Glomerular endothelial cell (primary cell): ENCODE measurements at places on chromosomes 12 and 14. TPM values are rescaled to one million over a fixed set of nuclear protein-coding genes. Genes with fewer than 3 reads are reported as not detected.

GRCh38 chr12:121181181-121181580 lies 28.7 kb upstream of the P2RX4 start:
- DNase-seq: no peak

GRCh38 chr12:13046964-13047363 lies 2.8 kb downstream of the FAM234B start:
- DNase-seq: no peak

- no peak for DNase-seq
Measured at GRCh38 chr12:132698341-132698740, 11.0 kb downstream of the PXMP2 start.

- DNase-seq: no peak
Measured at GRCh38 chr14:77260631-77261030, 10.4 kb downstream of the NGB start.

- DNase-seq: no peak
Measured at GRCh38 chr12:121810833-121811433, 7.1 kb downstream of the SETD1B start.

GRCh38 chr14:61480704-61481285 lies 159.4 kb downstream of the PRKCH start:
- no peak for DNase-seq

DNA sequence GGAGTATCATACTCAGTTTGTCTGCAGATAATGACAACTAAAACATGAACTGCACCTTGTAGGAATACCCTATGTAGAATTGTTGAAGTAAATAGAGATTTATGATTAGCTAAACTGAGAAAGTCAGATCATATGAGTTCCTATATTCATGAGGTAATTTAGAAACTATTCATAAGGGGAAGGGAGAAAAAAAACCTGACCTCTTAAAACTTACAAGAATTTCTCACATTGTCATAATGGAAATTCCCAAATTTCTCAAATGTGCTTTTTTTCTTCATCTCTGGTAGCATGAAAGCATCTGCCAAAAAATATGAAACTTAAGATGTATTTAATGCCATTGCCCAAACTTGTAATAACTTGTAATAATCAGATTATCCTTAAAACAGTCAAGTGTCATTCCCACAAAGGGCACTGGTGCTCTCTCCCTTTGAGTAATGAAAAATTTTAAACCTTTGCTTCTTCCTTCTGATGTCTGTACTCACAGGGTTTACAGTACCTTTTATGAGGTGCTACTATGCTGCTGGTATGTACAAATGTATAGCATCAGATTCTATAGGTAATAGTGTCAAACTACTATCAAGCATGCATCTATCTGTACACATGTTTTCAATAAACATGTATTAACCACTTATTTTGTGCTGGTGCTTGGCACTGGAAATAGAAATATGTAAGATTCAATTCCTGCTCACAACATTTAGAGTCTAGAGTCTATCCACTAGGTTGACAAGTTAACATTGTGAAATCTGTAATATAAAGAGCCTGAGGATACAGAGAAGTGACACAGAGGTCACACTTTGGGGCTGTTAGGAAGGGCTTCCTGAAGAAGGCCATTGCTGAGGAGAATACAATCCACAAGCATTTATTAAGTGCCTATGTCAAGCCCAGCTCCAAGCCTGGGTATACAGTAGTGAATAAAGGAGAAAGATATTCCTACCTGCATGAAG lies 17.4 kb upstream of the DRAM1 start:
- DNase-seq: no peak

The CCDC177 gene
- total RNA-seq: not detected in 2 replicates

DNA sequence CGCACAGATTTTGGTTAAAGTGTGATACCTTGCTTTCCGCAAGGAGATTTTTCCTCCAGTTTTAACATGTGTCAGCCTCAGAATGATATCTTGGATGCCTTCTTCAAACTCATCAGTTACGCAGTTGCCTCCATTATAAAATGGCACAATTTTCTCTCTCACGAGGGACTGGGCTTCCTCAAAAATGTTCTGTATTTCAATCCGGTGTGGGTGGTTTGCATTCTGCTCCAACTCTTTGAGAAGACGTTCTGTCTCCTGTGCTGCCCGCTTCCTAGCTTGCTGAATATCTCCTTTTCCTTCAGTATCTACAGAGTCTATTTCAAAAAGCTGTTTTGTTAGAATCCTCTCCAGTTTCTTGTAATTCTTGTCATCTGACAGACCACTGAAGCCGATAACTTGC lies 1.8 kb downstream of the BAG5 start:
- DNase-seq: no peak

The TRHDE gene
- 1.5 and 2.9 TPM in 2 replicates for total RNA-seq

DNA sequence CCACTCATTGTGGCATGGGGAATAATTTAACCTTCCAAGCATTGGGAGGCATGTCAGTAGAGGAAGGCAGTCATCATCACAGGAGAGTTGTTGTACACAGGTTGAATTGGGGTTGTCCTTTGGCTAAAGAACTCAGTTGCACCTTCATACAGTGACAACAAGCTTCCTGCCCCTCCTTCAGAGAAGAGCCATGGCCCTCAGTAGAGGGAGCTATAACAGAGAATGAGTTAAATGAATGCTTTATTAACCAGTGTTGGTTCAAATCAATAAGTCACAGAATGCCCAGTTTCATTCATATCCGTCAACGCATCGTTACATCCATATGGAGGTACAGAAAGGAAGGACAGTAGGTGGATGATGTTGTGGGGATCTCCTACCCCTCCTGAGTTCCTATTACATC lies 4.8 kb downstream of the IFNG-AS1 start:
- no peak for DNase-seq

The ESPL1 gene
- total RNA-seq: 2.6 and 4.8 TPM in 2 replicates

DNA sequence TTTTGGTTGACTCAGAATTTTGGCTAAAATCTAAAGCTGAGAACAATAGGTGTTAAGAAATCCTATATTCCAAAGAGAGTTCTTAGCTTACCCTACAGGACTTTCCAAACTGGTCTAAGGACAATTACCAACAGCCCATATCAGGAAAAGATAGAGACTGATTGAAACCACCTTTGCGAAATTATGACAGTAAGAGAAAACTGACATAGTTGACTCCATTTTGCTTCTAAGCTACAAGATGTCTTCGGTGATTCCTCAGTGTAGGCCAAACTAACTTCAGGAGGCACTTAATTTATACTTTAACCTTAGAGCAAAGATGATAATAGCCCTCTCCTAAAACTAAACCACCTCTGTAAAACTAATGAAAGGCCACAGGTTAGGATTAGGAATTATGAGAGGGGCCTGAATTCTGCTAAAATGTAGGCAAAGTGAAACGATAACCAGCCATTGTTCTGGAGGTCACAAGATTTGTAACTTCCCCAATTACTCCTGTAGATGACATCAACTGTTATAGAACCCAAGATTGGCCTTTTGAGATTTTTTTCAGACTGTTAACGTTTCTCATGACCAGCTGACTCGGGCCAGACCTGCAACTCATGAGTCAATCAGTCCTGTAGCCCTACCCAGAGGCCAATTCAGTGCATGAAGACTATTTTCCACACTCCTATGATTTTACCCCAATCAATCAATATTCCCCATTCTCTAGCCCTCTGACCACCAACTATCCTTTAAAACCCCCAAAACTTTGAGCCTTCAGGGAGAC lies 43.0 kb downstream of the KLRG1 start:
- DNase-seq: no peak

DNA sequence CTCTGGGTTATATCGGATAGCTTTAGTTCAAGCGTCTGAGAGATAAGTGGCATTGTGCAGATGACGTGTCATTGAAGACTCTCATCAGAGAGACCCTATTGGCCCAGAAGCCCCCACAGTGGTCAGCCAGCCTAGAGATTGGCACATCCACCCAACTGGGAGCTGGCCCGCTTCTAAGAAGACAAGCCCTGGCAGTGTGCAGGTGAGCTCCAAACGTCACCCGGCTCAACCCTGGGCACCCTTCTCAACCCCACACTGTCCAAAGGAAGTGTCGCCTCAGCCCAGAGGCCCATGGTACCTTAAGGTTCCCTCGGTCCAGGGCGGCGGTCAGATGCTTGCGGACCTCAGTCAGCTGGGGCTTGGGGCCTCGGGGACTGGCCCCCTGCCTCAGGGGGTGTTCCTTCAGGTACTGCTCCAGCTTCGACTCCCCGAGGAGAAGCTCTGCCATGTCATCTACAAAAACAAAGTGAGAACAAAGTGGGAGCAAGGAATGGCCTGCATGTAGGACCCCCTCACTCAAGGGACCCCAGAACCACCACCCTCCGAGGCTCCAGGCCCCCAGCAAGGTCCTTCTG lies 30.3 kb downstream of the TTC7B start:
- DNase-seq: no peak

The RILPL2 gene
- 3.3 and 3.7 TPM in 2 replicates for total RNA-seq

The WSCD2 gene
- not detected in 2 replicates for total RNA-seq

DNA sequence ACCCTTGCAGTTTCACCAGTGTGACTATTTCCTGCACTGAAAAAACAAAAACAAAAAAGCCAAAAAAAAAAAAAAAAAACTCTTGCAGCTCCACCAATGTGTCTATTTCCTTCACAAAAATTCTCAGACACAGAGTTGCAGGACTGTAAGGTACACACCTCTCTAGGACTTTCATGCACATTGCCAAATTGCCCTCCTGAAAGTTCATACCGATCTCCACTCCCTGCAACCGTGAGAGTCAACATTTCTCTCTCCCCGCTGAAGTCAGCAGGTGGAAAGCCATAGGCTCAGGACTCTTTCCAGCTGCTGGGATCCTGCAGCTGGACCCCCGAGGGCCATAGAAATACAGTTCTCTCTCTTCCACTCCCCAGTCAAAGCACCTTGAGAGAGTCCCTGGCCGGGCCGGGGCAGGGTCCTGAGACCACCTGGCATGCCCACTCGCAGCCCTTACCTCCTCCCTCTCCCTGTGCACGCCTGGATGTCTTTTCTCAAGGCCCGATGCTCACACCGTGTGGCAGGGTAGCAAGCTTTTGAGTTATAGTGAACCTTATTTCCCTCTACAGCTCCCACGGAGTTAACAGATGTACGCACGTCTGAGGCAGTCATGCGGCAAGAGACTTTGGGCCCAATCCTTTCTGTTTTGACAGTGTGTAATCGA lies 23.6 kb downstream of the MMAB start:
- DNase-seq: no peak

The NGB gene
- not detected in 2 replicates for total RNA-seq

DNA sequence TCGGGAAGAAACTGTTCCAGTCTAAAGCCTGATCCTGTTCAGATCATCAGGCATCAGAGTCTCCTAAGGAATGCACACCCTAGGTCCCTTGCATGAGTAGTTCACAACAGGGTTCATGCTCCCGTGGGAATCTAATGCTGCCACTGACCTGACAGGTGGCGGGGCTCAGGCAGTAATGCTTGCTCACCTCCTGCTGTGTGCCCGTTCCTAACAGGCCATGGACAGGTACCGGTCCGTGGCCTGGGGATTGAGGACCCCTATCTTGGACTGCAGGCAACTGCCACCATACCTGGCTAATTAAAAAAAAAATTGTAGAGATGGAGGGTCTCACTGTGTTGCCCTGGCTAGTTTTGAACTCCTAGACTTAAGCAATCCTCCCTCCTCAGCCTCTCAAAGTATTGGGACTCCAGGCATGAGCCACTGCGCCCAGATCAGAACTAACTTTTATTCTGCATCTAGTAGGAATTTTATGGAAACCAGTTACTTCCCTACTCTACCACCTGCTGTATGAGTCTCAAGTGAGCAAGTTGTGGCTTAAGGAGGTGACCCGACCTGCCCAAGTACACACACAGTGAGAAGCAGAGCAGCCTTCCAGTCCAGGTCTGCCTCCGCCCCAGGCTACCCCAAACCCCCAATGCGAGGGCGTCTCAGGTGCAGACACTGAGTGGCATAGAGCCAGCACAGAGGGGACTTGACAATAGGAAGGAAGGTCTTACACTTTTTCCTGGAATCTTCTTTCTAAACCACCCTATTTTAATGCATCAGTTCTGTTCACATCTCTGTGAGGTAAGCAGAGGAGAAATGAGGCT lies 2.5 kb upstream of the PAPLN start:
- DNase-seq: no peak

GRCh38 chr12:94046626-94047410 lies 101.6 kb upstream of the PLXNC1 start:
- no peak for DNase-seq

- no peak for DNase-seq
Measured at GRCh38 chr14:68814539-68815297, 21.9 kb upstream of the ZFP36L1 start.

The MDP1 gene
- total RNA-seq: 10.2 and 11.2 TPM in 2 replicates

GRCh38 chr12:12538535-12538934 lies 24.1 kb downstream of the DUSP16 start:
- no peak for DNase-seq

The TAS2R14 gene
- total RNA-seq: 1.6 and 5.5 TPM in 2 replicates
